ENCODE measurements at places on chromosomes 3 and 15. TPM values are rescaled to one million over a fixed set of nuclear protein-coding genes. Genes with fewer than 3 reads are reported as not detected.

BTBD1 gene
- total RNA-seq: 102 TPM

VGLL3 gene
- 36.2 TPM for total RNA-seq

CAND2 gene
- total RNA-seq: 10.7 TPM

TRPC1 gene
- 86.2 TPM for total RNA-seq

LRRC31 gene
- total RNA-seq: not detected

GOLGA8M gene
- 2.1 TPM for total RNA-seq

SPSB4 gene
- total RNA-seq: 5.6 TPM

CHRNA7 gene
- 3.8 TPM for total RNA-seq

COL7A1 gene
- total RNA-seq: 20.0 TPM

GRCh38 chr15:48759921-48760320, 50.9 kb downstream of the CEP152 start:
- no peak for DNase-seq

- DNase-seq: no peak
Observed at GRCh38 chr15:31843426-31844055, 186.8 kb upstream of the CHRNA7 start.

DNA sequence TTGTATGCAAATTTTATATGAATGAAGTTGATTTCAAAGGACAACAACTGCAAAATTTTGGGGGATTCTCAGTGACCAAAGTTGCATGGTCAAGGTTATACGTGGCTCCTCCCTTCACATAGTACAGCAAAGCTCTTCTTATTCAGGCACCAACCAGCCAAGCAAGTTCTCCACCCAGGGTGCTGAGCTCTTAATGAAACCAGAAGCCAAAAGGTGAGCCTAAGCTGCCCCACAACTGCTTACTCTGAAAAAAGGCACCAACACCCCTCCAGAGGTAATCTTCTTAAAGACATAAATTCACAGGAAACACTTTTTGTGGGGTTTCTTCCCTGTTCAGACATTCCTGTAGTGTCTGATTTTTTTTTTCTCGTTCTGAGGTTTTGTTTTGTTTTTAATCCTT, 106.1 kb upstream of the GMNC start:
- no peak for DNase-seq

DNA sequence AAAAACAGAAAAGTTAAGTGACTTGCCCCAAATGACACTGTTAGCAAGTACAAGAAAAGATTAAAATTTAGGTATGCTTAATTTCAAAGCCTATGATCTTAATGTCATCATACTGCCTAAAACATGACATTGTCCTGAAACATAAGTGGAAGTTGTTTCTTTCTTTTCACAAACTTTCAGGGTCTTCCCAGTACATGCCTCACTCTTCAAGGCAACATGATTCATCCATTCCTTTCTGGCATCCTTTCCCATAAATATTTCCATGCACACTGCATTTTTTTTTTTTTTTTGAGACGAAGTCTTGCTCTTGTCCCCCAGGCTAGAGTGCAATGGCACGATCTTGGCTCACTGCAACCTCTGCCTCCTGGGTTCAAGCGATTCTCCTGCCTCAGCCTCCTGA, 42.5 kb upstream of the KPNA4 start:
- no peak for DNase-seq

DNA sequence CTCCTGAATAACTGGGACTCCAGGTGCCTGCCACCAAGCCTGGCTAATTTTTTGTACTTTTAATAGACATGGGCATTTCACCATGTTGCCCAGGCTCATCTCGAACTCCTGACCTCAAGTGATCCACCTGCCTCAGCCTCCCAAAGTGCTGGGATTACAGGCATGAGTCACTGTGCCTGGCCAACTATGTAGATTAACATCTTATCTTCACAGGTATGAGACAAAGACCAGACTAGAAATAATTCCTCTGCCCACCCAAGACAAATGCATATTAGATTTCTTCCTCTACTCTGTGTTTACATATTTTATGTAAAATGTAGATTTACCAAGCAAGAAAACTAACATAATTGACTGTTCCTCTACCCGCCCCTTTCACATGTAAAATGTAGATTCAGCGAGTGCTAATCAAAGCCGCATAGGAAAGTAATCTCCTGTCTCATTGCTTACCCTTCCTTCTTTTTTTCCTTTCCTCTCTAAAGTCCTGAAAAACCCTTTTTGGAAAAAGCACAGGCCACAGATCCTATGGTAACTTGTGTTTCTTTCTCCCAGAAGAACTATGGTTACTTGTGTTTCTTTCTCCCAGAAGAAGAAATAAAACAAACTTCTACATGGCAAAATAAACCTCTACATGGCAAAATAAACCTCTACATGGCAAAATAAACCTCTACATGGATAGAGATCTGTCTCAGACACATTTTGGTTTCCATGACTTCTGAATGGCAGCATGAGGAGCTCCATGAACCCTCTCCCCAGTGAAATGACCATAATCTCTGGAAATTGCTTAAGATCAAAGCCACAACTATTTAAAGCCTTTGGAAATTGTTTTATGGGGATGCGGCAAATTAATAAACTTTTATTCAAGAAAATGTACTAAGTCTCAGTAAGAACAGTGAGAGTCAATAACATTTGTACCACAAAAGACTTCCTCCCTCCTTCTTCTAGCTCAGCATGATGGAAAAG, 9.1 kb upstream of the ABHD2 start:
- DNase-seq: no peak

DNA sequence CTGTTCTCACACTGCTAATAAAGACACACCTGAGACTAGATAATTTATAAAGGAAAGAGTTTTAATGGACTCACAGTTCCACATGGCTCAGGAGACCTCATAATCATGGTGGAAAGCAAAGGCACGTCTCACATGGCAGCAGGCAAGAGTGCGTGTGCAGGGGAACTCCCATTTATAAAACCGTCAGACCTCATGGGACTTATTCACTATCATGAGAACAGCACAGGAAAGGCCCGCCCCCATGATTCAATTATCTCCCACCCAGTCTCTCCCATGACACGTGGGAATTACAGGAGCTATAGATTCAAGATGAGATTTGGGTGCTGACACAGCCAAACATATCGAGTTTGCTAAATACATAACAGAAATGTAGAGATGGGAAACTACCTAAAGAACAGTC, 39.5 kb upstream of the DGKG start:
- no peak for DNase-seq

GRCh38 chr3:16433701-16434151, 79.8 kb downstream of the RFTN1 start:
- DNase-seq: no peak

DNA sequence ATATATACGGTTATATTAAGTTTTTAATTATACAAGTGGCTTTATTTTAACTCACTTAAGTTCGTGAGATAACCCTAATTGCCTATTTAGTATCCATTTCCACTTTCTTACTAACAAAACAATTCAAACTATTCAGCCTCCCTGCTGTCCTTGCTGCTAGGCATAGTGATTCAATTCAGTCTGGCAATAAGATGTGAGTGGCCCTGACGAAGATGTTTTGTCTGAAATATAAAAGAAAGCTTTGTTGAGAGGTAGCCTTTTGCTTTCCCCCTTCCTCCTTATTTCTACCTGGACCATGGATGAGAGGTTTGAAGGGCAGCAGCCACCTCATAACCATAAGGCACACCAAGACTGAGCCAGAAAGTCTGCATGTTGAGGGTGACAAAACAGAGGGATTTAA, 89.3 kb upstream of the TRIM42 start:
- DNase-seq: no peak

GRCh38 chr15:40104865-40105516, 3.7 kb downstream of the BMF start:
- DNase-seq: no peak

GRCh38 chr3:122944671-122945161, 82.8 kb downstream of the SEMA5B start:
- DNase-seq: no peak

DNA sequence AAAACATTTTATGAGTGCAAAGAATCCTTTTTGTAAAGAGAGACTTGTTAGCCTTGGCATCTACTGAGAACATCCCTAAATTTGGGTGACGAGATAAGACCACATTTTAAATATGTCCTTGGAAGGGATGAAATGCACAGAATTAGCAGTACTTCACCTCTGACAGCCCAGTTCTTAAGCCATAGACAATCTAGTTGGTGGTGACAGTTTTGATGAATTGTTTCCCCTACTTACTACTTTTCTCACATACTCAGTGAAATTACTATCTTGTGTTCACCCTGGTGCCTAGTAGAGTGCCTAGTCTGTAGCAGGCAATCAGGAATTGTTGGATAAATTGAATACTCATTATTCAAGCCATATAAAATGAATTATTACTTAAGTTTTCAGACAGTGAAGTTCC, 3.4 kb downstream of the SCAANT1 start:
- DNase-seq: no peak

GRCh38 chr3:14306142-14306541, 96.3 kb upstream of the SLC6A6 start:
- DNase-seq: no peak

DNA sequence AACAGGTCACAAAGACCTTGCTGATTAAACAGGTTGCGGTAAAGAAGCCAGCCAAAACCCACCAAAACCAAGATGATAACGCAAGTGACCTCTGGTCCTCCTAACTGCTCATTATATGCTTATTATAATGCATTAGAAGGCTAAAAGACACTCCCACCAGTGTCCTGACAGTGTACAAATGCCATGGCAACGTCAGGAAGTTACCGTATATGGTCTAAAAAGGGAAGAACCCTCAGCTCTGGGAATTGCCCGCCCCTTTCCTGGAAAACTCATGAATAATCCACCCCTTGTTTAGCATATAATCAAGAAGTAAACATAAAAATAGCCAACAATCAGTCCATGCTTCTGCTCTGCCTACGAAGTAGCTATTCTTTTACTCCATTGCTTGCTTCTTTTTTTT, 108.1 kb downstream of the MAGI1 start:
- DNase-seq: no peak
